ENCODE measurements at places on chromosomes 3 and 15.

DNA sequence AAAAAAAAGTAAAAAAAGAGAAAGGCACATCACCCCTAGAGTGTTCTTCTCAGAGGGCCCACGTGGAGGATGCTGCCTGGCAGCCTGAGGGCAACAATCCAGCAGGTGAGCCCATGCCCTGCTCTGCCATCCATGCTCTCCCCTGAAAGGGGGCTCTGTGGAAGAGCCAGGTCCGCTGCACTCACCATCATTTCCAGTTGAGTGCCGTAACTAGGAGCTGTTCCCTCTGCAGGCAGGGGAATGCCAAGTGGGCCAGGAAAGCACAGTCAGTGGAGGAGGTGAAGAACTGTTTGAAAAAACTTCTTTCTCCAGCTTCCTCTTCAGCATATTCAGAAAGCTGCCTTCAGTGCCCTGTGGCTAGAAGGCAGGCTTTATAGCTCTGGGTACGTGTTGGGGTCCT lies 84.1 kb downstream of the ABHD5 start:
- no peaks in the 10 kb centered on the region for H3K36me3 ChIP-seq
- DNase-seq = no peak

- DNase-seq = no peak
- no peak overlapping the region for H3K4me3 ChIP-seq
- H3K27ac ChIP-seq = peak overlapping the region; percentile 70
- H3K27me3 ChIP-seq = no peaks in the 10 kb centered on the region
Measured at GRCh38 chr3:149366941-149367840, 10.3 kb downstream of the TM4SF1 start.

- DNase-seq = no peak
- H3K27me3 ChIP-seq = no peaks in the 10 kb centered on the region
- H3K36me3 ChIP-seq = no peaks in the 10 kb centered on the region
- no peak overlapping the region for H3K27ac ChIP-seq
Measured at GRCh38 chr3:174737966-174738365, 121.2 kb upstream of the NAALADL2 start.

- H3K27ac ChIP-seq = peak overlapping the region; percentile 41
- H3K4me3 ChIP-seq = no peak overlapping the region
- H3K36me3 ChIP-seq = peaks cover 8% of the 10 kb centered on the region
Measured at GRCh38 chr3:46959161-46959511, 17.4 kb downstream of the CCDC12 start.

- DNase-seq = peak; percentile 69
- peak within 1 kb of the TSS; percentile 87 for H3K4me3 ChIP-seq
- H3K27me3 ChIP-seq = peaks cover 59% of the 10 kb centered on the region
- peaks cover 6% of the 10 kb centered on the region for H3K4me1 ChIP-seq
- H3K27ac ChIP-seq = peak within 1 kb of the TSS; percentile 86
- H3K36me3 ChIP-seq = no peaks in the 10 kb centered on the region
Measured at GRCh38 chr3:133895208-133896001, at the start of gene RAB6B. RAB6B (minus strand) TSS chr3:133895882; CDS start chr3:133895466, 416 bp downstream.

DNA sequence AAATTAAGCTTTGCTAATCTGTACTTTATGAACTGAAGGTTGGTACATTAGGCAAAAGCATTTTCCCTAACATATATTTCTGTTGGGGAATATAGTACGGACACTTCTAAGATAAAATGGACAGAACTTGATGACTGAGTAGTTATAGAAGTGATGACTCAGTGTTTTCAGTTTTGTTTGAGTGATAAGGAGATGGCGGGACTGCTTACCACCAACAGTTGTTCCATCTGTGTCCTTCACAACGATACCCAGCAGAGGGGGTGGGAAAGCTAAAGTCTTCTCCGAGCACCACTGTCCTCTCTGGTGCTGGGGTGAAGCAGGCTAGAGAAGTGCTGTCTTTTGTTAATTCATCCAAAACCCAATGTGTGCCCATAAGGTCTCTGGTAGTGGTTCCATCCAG lies 195.8 kb downstream of the CD47 start:
- H3K36me3 ChIP-seq = no peaks in the 10 kb centered on the region
- H3K4me3 ChIP-seq = no peak overlapping the region
- peaks cover 20% of the 10 kb centered on the region for H3K4me1 ChIP-seq
- peaks cover 14% of the 10 kb centered on the region for H3K27me3 ChIP-seq

- no peak for DNase-seq
- H3K36me3 ChIP-seq = no peaks in the 10 kb centered on the region
- H3K4me1 ChIP-seq = peaks cover 14% of the 10 kb centered on the region
- H3K27ac ChIP-seq = peak overlapping the region; percentile 59
- H3K4me3 ChIP-seq = peak overlapping the region; percentile 69
Measured at GRCh38 chr15:74373056-74373650, 5.7 kb upstream of the CYP11A1 start.

GRCh38 chr3:190289989-190290388 lies 32.3 kb downstream of the CLDN1 start:
- H3K4me3 ChIP-seq = no peak overlapping the region
- no peak for DNase-seq
- no peak overlapping the region for H3K27ac ChIP-seq
- no peaks in the 10 kb centered on the region for H3K27me3 ChIP-seq
- H3K36me3 ChIP-seq = no peaks in the 10 kb centered on the region

DNA sequence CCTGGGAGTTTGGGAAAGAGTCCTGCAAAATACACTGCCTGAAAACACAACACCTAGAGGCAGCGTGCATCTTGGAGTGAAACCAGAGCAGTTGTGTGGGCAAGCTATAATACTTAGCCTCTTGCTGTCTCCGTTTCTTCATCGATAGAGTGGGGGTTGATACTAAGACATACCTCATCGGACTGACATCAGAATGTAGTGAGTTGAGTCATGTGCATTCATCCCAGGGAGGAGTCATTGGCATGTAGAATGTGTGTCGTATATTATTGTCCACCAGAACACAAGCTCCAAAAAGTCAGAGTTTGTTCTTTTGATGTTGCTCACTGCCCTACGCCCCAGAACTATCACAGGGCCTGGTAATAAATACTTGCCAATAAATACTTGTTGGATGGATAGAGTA lies 4.3 kb downstream of the SNTN start:
- no peaks in the 10 kb centered on the region for H3K4me1 ChIP-seq
- H3K27me3 ChIP-seq = peaks cover 1% of the 10 kb centered on the region
- H3K36me3 ChIP-seq = no peaks in the 10 kb centered on the region
- H3K4me3 ChIP-seq = no peak overlapping the region

DNA sequence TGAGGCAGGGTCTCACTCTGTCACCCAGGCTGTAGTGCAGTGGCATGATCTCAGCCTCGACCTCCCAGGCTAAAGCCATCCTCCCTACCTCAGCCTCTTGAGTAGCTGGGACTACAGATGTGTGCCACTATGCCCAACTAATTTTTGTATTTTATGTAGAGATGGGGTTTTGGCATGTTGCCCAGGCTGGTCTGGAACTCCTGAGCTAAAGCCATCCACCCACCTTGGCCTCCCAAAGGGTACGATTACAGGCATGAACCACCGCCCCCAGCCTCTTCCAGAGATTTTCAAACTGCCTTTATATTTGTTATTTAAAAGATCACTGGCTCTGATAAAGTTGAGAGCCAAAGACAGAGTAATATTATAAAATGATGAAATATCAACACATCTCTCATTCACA lies 37.3 kb downstream of the BSN start:
- H3K4me1 ChIP-seq = no peaks in the 10 kb centered on the region
- H3K27me3 ChIP-seq = peaks cover 10% of the 10 kb centered on the region
- H3K4me3 ChIP-seq = no peak overlapping the region
- no peaks in the 10 kb centered on the region for H3K36me3 ChIP-seq

DNA sequence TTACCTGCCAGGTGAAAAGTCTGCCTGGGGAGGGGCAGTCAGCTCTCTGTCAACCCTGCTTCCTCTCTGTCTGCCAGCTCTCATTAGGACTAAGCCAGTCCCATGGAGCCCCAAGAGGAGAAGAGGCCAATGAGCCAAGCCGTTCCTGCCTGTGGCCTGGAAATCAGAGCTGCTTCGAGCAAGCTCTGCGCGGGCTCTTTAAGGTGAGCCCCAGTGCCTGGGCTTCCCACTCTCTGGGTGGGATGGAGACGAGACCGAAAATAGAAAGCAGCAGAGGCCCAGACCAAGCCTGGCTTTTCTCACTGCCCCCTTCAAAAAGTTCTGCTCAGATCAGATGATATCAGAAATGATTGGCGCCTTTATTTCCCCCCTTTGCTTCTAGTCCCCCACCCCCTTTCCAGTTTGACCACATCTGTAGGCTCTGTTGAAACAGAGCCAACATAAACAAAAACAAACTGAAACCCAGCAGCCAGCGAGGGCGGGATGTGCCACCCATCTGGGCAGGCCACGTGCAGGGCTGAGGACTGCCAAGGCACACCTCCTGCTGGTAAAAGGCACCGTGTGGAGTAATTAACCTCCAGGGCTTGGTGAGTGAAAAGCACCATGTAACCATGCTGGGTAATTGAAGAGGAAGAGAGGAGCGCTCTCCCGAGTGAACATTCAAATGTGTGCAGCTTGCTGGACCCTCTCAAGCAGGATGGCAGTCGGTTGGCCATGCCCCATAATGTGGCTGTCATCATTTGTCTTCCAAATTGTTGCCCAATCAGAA lies 471.0 kb upstream of the PROK2 start:
- H3K4me1 ChIP-seq = peaks cover 23% of the 10 kb centered on the region
- H3K27me3 ChIP-seq = peaks cover 17% of the 10 kb centered on the region
- H3K36me3 ChIP-seq = no peaks in the 10 kb centered on the region

- no peak for DNase-seq
- no peak overlapping the region for H3K27ac ChIP-seq
- H3K4me1 ChIP-seq = no peaks in the 10 kb centered on the region
- H3K36me3 ChIP-seq = no peaks in the 10 kb centered on the region
- no peak overlapping the region for H3K4me3 ChIP-seq
Measured at GRCh38 chr3:140816372-140817195, 125.1 kb upstream of the SLC25A36 start.

GRCh38 chr15:66986951-66987350 lies 78.5 kb upstream of the SMAD3 start:
- peaks cover 8% of the 10 kb centered on the region for H3K27me3 ChIP-seq
- DNase-seq = no peak
- H3K27ac ChIP-seq = no peak overlapping the region
- H3K4me3 ChIP-seq = no peak overlapping the region

DNA sequence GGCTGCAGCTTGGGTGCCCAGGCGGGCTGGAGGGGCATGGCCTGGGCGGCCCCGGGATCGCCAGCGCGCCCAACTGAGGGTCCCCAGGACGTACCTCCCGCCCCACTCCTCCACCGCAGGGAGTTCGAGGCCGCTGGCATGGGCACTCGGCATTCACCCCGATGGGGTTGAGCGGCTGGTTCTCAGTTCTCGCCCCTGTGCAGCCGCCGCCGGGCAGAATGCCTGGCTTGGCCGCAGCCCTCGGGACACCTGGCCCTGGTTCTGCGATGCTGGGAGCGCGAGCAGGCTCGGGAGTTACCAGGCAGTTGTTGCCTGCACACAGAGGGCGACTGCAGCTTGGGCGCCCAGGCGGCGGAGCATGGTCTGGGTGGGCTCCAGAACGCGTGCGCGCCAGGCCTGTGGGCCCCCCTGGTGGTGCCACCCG lies 121.4 kb downstream of the LMLN start:
- H3K27ac ChIP-seq = no peak overlapping the region
- H3K27me3 ChIP-seq = peaks cover 80% of the 10 kb centered on the region
- no peaks in the 10 kb centered on the region for H3K36me3 ChIP-seq
- no peak overlapping the region for H3K4me3 ChIP-seq
- no peak for DNase-seq

GRCh38 chr3:100044369-100044768 lies 69.9 kb downstream of the FILIP1L start:
- H3K4me1 ChIP-seq = peaks cover 67% of the 10 kb centered on the region
- H3K27me3 ChIP-seq = no peaks in the 10 kb centered on the region
- H3K36me3 ChIP-seq = no peaks in the 10 kb centered on the region
- no peak for DNase-seq
- H3K4me3 ChIP-seq = no peak overlapping the region

GRCh38 chr3:193498215-193498614 lies 56.5 kb downstream of the ATP13A4 start:
- no peak for DNase-seq
- H3K36me3 ChIP-seq = no peaks in the 10 kb centered on the region
- peaks cover 2% of the 10 kb centered on the region for H3K4me1 ChIP-seq
- no peak overlapping the region for H3K4me3 ChIP-seq
- peaks cover 16% of the 10 kb centered on the region for H3K27me3 ChIP-seq

- H3K27ac ChIP-seq = no peak overlapping the region
- no peaks in the 10 kb centered on the region for H3K27me3 ChIP-seq
- no peak overlapping the region for H3K4me3 ChIP-seq
- DNase-seq = no peak
- no peaks in the 10 kb centered on the region for H3K36me3 ChIP-seq
Measured at GRCh38 chr3:127753898-127754410, 68.4 kb downstream of the MGLL start.

DNA sequence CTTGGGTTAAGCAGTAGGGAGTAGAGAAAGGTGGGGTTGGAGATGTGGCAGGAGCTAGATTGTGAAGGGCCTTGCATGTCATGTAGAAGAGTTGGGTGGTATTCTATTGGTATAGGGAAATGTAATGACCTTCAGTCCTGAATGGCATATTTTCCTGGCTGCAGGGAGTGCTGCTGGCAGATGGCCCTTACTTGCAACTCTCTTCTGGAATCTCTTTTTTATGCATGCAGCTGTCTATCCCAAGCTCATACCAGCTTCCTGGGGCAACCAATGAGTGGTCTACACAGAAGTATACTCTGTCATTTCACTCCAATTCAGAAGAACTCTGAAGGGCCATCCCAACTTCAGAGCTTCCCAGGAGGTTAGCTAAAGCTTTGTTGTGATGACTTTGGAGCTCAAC lies 144.7 kb upstream of the ANKRD28 start:
- no peaks in the 10 kb centered on the region for H3K27me3 ChIP-seq
- DNase-seq = no peak
- no peaks in the 10 kb centered on the region for H3K36me3 ChIP-seq
- no peaks in the 10 kb centered on the region for H3K4me1 ChIP-seq
- no peak overlapping the region for H3K4me3 ChIP-seq
- H3K27ac ChIP-seq = no peak overlapping the region

DNA sequence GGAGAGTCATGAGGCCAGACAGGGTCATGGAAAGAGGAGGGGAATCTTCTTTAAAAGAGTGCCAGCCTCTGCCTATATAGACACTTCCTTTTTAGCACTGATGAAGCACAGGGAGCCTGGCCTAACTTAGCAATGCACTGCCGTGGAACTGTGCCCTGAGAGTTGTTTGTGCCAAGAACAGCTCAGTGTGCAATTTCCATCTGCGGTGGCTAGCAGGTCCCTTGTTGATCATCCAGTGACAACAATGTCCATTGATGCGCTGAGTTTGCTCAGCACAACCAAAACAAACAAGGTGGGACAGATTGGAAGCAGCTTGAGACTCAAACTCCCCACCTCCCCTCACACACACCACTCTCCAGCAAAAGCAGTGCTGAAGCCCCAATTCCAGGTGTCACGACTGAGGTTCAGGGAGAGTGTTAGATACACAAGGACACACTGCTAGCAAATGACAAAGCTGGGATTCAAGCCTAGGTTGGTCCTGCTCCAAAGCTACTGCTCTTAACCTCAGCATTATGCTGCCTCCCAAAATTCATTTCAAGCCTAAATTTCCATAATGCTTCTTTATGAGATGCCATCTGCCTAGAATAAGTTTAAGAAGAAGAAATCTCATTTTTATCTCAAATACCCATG lies 316.6 kb upstream of the UBE2E2 start:
- H3K36me3 ChIP-seq = no peaks in the 10 kb centered on the region
- no peak overlapping the region for H3K4me3 ChIP-seq
- no peaks in the 10 kb centered on the region for H3K4me1 ChIP-seq
- no peak for DNase-seq

- H3K4me1 ChIP-seq = peaks cover 5% of the 10 kb centered on the region
- no peaks in the 10 kb centered on the region for H3K27me3 ChIP-seq
- H3K27ac ChIP-seq = no peak overlapping the region
- DNase-seq = no peak
- no peaks in the 10 kb centered on the region for H3K36me3 ChIP-seq
Measured at GRCh38 chr3:27358372-27358771, 10.8 kb downstream of the NEK10 start.

- no peaks in the 10 kb centered on the region for H3K4me1 ChIP-seq
- no peaks in the 10 kb centered on the region for H3K36me3 ChIP-seq
- H3K27ac ChIP-seq = no peak overlapping the region
- peaks cover 32% of the 10 kb centered on the region for H3K27me3 ChIP-seq
Measured at GRCh38 chr3:39362192-39362591, 21.0 kb upstream of the SLC25A38 start.
